ENCODE measurements at places on chromosomes 3 and 15.

DNA sequence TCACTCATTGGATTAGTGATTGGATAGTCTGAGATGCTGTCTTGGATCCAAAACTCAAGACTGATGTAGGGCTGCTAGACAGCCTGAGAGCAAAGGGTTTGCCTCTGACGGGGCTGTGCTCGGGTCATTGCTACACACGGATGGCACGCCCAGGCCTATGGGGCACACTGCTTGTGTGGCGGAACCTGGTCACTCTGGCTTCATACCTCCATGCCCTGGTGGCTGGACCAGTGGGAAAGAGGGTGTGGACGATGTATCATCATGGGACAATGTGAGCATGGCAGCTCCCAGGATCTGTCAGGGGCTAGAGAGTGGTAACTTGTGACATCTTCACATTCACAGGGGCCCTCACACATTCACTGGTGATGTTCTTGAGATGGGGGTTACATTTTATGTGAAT is 18.1 kb upstream of the CCDC174 start:
- no peak for DNase-seq

GRCh38 chr3:18725668-18726407 is 300.7 kb upstream of the SATB1 start:
- DNase-seq = no peak

DNA sequence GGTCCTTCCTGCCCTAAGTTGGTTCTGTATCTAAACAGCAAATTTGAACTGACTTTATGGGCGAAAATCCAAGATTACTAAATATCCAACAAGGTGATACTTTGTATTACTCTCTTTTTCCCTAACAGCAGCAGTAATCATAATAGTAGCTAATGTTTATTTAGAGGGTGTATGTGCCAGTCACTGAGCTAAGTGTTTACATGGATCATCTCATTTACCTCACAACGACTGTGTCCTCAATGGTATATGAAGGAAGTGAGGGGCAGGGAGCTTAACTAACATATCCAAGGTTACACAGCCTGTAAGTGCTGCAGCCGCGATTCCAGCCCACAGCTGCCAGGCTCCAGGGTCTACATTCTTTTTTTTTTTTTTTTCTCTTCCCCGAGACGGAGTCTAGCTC is 10.3 kb upstream of the LRRC34 start:
- no peak for DNase-seq

DNA sequence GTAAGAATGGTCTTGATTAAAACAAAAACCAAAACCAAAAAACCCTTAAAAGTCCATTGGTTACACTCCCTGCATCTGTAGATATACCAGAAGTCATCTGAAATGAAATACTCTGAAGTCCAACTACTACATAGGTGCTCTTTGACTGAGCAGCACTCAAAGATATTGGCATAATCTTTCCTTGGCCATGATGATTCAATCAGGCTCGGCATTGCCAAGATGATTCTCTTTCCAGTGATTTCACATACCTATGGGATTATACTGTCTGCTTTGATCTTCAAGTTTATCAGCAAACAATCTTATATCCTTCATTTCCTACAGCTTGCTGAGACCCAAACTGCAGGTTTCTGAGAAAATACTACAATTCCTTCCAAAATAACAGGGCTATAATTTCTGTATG is 35.9 kb upstream of the DIPK2A start:
- DNase-seq = no peak

- no peak for DNase-seq
Observed at GRCh38 chr3:113193288-113193687, 18.1 kb upstream of the BOC start.

GRCh38 chr3:11390411-11391131 is 118.4 kb downstream of the ATG7 start:
- no peak for DNase-seq
